ENCODE measurements at places on chromosomes 4 and X.

DNA sequence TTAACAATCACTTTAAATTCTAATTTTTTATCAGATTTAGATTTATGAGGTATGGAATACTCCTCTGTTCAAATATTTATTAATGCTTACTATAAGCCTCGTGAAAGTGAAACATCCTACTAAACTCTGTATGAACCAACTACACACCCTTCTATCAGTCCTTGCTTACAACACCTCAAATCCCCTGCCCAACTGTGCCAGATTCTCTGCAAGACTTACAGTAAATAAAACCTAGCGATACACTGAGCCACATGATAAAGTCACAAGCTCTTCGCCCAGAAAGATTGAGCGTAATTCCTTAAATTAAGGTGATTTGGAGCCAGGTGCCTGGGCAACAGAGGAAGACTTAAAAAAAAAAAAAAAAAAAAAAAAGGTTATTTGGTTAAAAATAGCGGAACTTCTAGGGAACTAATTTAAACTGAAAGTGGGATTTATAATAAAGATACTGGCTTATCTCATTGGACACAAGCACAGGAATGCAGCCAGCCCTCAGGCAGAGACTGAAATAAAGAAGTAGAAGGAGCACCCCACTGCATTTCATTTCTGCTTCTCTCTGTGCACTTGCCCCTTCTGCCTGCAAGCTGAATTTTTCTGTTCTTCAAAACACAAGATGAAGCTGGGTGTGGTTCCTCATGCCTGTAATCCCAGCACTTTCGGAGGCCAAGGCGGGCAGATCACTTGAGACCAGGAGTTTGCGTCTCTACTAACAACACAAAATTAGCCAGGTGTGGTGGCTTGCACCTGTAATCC is 17.5 kb upstream of the C4orf36 start:
- DNase-seq, result no peak

DNA sequence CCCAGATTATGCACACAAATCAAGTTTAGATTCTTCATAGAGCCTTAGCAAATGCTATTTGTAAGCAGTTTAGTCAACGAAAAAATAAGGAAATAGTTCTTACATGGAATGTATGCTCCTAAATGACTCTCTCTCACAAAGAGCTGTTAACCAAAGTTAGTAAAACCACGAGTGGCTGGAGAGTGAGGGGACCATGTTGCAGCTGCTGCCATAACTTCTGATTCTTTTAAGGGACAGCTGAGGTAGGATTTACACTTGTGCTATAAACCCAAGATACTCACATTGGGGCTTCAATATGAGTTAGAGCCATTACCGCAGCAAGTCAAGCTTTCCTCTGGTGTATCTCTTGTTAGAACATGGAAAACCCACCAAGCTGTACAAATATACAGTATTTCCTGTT is 2.7 kb downstream of the DOCK11 start:
- no peak for DNase-seq

- DNase-seq, result no peak
These were observed 20.9 kb upstream of the CD99L2 start for GRCh38 chrX:150919401-150919800.

DNA sequence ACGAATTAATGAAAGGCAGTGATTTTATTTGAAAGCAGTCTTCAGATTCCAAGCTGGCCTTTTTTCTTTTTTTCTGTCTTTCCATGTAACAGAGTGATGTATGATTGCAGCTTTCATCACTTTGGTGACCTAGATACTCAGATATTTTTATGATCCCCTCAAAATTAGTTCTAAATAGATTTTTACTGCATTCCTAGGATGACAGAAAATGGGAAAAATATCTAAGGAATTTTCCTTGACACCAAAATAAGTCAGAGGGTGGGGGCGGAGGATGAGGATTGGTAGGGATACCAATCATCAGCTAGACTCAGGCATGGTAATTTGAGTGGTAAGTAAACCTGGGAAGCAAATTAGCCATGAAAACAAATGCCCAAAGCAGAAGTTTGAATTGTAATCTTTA is 11.9 kb upstream of the HMGB2 start:
- DNase-seq, result peak; percentile 66

- no peak for DNase-seq
These were observed 159.1 kb upstream of the KIT start for GRCh38 chr4:54498661-54499111.

DNA sequence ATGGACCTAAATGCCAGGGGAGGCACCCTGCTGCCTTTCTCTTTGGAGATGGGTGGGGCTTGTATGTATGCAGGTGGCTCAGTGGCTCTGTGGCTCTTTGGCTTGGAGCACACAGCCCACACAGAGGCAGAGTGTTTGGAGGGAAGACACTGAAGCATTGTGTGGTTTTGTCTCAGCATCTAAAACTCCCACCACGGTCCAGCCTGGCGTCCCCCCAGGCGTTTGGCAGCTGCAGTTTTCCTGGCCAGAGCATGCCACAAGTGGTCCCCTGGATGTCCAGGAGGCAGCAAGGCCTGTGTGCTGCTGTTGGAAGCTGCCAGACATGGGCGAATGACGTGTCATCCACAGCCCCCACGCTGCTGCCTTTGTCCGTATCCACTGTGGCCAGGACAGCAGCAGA is 32.2 kb upstream of the PSAPL1 start:
- DNase-seq, result no peak

DNA sequence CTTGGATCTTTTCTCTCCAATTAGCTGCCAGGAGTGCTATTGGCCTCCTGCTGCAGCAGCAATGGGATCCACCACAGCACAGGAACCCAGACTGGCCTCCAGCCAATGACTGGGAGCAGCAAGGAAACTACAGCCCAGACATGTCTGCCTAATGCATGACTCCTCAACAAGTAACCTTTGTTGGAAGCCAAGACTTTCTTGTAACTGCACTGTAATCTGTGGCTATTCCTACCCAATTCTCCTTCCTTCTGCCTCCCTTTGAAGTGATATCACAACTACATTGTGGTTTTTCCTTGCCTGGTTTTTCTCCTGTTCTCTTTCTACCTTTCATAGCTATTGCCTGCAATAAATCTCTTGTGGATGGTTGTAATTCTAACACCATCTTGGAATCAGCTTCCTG is 39.8 kb downstream of the SNCA start:
- DNase-seq, result no peak

DNA sequence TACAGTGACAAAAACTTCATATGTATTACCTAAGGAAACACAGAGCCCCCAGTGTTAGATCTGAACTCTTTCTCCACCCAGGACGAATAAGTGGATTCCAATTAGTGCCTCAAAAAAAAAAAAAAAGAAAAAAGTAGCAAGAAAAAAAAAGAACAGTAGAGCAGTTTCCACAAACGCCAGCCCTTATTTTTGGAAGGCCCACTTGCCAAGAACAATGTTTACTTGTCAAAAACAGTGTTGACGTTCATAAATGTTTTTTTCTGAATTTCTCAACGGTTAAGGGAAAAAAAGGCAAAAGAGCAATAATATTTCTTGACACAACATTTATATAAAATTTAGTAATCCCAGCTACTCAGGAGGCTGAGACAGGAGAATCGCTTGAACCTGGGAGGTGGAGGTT is 38.7 kb downstream of the DHRSX start:
- DNase-seq, result no peak

- no peak for DNase-seq
These were observed 332.7 kb downstream of the MID1IP1 start for GRCh38 chrX:39133971-39134370.
